ENCODE measurements at places on chromosomes 6 and 20.

- H3K4me1 ChIP-seq, result no peaks in the 10 kb centered on the region
- H3K27ac ChIP-seq, result no peak overlapping the region
- no peak for DNase-seq
- H3K4me3 ChIP-seq, result no peak overlapping the region
These were observed 172.6 kb upstream of the SOX4 start for GRCh38 chr6:21420926-21421325.

DNA sequence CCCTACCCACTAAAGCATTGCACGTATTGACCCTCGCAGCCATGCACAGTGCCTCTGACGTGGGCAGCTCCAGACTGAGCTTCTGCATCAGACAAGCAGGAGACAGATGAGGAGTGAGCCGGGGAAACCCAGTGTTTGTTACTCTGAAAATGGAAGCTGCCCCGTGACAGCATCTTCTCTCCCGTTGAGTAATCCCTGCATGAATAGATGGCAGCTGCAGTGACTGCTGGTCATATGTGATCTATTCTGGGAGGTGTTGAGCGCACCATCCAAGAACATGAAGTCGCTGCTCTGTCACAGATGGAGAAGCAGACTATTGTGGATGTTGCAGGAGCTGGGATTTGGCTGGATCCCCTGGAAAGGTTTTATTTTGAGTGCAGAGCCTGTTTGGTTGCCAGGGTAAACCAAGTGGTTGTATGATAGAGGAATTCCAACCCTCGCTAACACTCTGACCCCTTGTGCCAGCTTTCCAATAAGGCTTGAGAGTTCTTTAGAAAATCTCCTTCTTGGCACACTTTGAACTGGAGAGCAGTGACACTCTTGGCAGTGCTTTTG is 242.2 kb downstream of the NRN1 start:
- no peaks in the 10 kb centered on the region for H3K36me3 ChIP-seq
- peak overlapping the region; percentile 70 for H3K27ac ChIP-seq
- H3K27me3 ChIP-seq, result no peaks in the 10 kb centered on the region
- no peak overlapping the region for H3K4me3 ChIP-seq

DNA sequence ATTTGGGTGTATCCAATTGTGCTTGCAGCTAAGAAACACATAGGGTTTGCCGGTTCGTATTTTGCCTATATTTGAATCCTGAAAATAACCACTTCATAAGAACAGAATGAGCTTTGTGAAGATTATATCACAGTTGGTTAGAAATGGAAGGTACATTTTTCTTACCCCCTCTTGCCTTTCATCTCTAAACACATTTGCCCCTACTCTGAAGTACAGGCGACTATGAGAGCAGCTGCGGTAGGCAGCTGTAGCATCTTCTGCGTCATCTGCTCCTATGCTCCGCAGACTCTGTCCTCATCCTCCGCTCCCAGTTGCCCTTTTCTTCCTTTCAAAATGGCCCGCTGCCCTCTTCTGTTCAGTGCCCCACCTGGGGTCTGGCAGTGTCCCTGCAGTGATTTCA is 47.6 kb upstream of the REV3L start:
- H3K36me3 ChIP-seq, result no peaks in the 10 kb centered on the region
- DNase-seq, result no peak
- no peaks in the 10 kb centered on the region for H3K27me3 ChIP-seq
- H3K4me1 ChIP-seq, result no peaks in the 10 kb centered on the region

DNA sequence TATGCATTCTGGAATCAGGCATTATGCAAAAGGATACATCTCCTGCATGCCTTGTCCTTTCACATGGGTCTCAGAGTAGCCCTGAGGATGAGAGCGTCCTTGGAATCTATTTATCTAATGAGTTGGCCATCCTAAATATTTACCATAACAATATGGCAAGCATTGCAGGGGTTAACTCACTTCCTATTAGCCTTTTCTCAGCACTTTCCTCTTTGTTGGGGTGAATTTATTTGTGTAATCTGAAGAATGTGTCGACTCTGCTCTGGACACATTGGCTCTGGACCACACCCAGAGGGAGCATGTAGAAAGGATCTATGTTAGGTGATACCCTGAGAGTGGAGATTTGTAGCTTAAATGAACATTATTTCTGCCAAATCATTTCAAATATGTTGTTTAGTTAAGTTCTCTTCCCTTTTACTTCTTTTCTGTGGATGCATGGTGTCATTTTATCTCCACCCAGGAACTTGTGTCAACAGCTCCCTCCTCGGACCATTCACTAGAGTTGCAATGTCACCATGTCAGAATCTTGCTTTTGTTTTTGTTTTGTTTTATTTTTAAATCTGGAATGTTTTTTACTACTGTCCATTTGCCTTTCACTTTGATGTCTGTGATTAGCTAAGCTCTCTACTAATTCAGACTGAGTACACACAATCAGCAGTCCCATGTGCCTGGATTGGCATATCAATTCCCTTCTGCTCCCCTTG is 757.0 kb upstream of the MMS22L start:
- DNase-seq, result peak; percentile 70
- H3K4me1 ChIP-seq, result no peaks in the 10 kb centered on the region

DNA sequence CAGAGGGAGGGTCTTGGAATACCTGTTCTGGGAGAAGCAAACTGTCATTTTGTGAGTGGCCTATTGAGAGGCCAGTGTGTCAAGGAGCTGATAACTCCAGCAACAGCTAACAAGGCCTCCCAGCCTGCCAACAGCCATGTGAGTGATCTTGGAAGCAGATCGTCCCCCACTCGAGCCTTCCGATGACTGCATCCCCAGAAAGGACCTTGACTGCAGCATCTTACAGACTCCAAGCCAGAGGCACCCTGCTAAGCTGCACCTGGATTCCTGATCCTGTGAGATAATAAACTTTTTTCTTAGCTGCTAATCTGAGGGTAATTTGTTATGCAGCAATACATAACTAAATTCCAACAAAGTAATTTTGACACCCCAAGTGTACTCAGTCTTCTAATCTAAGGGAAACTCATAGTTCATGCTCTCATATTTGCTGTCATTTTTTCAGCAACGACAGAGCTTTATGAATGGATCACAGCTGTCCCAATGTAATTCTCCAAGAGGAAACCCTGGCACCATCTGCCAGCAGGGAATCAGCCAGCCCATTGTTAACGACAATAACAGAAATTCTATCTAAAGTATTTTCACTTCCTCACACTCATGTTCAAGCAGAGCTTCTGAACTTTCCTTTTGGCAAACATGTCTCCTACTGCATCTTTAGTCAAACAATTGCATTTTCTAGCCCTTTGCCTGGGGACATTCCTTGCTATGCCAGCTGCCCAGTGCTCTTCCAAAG is 470.2 kb upstream of the BTBD3 start:
- no peak for DNase-seq
- peaks cover 8% of the 10 kb centered on the region for H3K4me1 ChIP-seq
- no peaks in the 10 kb centered on the region for H3K27me3 ChIP-seq
- H3K36me3 ChIP-seq, result no peaks in the 10 kb centered on the region
- H3K27ac ChIP-seq, result no peak overlapping the region

- DNase-seq, result no peak
- peaks cover 7% of the 10 kb centered on the region for H3K4me1 ChIP-seq
- H3K27me3 ChIP-seq, result no peaks in the 10 kb centered on the region
- H3K4me3 ChIP-seq, result no peak overlapping the region
These were observed 45.3 kb downstream of the B4GALT5 start for GRCh38 chr20:49668181-49668877.

DNA sequence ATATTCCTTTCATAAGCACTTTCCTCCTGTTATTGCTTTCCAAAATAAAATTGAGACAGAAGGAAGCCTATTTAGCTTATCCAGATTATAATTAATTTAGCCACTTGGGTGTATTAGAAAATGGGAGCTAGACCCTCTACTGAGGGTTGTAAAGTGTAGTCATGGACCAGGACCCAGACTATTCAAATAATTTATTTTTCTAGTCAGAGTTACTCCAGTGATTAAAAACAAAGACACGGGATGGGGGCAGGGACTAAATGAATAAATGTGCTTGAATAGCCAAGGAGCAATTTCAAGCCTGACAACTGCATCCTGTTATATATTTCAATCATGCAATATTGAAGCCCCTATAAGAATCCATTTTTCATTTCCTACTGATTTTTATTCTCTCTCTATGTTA is 41.6 kb downstream of the KLHL32 start:
- H3K27me3 ChIP-seq, result no peaks in the 10 kb centered on the region
- no peak overlapping the region for H3K4me3 ChIP-seq
- H3K36me3 ChIP-seq, result no peaks in the 10 kb centered on the region
- no peaks in the 10 kb centered on the region for H3K4me1 ChIP-seq

DNA sequence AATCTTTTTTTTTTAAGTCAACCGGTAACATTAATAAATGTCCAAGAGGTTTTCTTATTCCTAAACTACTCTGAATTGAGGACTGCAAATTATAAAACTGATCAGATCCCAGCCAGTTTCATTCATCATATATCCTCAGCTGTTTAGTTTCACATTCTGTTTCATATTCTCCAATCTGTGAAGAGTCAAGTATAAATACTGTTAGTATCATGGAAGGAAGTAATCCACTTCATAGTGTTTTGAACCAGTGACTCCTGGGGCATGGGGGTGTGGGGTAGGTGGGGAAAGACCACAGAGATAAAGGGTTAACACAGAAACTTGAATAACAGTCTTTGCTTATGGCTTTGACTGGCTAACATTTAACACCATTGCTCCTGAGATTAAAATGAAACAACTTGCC is 69.9 kb downstream of the FYN start:
- no peak overlapping the region for H3K27ac ChIP-seq
- H3K4me3 ChIP-seq, result no peak overlapping the region
- no peak for DNase-seq
- H3K36me3 ChIP-seq, result peaks cover 8% of the 10 kb centered on the region
- H3K27me3 ChIP-seq, result no peaks in the 10 kb centered on the region

DNA sequence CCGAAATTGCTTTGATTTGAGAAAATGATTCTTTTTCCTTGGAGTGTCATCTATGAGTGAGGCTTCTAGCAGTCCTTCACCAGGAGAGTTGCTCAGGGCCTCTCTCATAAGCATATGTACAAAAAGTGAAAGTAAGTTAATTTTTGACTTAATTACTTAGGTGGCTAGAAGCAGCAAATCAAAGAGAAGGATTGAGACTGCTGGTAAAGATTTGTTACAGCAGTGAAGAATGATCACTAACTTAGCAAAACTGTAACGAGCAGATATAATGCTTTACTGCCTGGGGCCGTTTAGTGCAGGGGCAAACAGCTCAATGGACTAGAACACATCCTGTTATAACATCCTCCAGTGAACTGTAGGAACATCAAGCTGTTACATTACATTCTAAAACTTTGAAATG is 167.8 kb upstream of the RIPOR2 start:
- H3K4me1 ChIP-seq, result no peaks in the 10 kb centered on the region
- H3K27ac ChIP-seq, result no peak overlapping the region
- H3K27me3 ChIP-seq, result no peaks in the 10 kb centered on the region
- DNase-seq, result no peak
- no peaks in the 10 kb centered on the region for H3K36me3 ChIP-seq

- no peaks in the 10 kb centered on the region for H3K4me1 ChIP-seq
- DNase-seq, result no peak
- no peak overlapping the region for H3K4me3 ChIP-seq
- no peaks in the 10 kb centered on the region for H3K27me3 ChIP-seq
These were observed 164.2 kb upstream of the ATXN1 start for GRCh38 chr6:16925461-16925860.

DNA sequence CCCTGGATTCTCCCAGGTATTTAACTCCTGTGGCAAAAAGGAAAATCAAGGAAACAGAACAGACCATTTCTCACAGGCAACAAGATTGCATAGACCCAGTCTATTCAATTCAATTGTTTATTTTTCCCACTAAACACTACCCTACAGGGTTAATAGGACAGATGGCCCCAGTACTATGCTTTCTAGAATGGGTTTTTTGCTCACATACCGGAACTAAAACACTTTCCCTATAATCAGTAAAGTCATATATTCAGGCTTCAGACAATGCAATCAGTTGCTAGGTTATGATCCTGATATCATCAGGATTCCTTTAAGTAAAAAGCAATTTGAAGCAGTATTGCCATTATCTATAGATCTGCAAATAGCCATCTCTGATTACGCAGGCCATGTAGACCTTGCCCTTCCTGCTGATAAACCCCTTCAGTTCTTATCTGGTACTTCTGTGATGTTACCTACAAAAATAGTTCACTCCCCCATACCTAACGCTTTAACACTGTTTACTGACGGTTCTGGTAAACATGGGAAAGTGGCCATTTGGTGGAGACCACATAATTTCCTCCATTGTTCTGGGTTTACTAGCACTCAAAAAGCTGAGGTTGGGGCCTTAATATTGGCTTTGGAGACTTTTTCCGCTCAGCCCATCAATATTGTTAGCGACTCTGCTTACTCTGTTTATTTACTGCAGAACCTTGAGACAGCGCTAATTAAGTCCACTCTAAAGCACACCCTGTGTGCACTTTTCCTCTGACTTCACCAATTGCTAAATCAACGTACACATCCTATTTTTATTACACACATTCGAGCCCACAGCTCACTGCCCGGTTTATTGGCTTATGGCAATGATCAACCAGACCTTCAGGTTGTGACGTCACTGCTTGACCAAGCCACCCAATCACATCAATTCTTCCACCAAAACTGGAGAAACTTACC is 666.0 kb downstream of the PHF3 start:
- no peaks in the 10 kb centered on the region for H3K27me3 ChIP-seq
- no peak overlapping the region for H3K27ac ChIP-seq
- H3K4me1 ChIP-seq, result no peaks in the 10 kb centered on the region
